ENCODE measurements at places on chromosomes 3 and 15.

DNA sequence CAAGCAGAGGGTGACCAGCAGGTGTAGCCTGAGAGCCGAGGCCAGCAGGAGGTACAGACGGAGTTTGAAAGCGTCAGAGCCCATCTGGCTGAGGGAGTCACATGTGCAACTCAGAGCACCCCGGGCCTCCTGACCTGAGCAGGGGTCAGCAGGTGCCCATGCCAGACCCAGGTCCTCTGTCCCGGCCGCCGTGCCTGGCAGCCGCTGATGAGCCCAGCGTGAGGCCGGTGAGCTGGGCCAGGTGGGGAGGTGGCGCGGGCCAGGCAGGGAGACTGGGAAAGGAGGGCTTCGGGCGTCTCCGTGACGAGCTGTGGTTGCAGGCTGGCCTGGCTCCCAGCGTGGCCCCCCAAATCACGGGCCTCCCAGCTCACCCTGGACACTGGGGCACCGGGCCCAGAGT lies 130.9 kb downstream of the CHSY1 start:
- no peak for DNase-seq

DNA sequence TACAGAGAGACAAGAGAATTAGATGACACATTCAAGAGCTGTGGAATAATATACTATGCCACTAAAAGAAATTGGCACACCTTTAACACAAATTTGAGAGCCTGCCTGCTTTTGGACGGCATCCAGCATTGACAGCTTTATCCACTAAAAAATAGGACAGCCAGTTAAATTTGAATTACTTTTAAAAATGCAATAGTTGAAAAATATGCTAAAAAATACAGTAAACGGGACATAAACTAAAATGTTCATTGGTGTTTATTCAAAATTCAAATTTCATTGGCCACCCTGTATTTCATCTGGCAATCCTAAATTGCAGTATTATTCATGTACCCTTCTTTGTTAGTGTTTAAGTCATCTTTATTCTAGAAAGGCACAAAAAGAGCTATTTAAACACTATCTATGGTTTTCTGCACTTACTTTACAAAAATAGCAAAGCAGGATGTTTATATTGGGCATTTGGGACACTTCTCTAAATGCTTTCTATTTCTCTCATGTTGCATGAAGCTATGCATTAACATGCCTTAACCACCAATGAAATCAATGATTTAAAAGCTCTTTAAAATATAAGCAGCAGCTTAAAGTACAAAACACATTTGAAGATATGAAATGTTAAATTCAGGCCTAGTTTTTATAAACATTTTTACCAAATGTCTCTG lies 160.1 kb downstream of the NEK10 start:
- DNase-seq, result no peak

- no peak for DNase-seq
Observed at GRCh38 chr3:126373146-126373613, 16.0 kb upstream of the KLF15 start.

GRCh38 chr3:62139957-62140356 lies 233.4 kb downstream of the FEZF2 start:
- no peak for DNase-seq

DNA sequence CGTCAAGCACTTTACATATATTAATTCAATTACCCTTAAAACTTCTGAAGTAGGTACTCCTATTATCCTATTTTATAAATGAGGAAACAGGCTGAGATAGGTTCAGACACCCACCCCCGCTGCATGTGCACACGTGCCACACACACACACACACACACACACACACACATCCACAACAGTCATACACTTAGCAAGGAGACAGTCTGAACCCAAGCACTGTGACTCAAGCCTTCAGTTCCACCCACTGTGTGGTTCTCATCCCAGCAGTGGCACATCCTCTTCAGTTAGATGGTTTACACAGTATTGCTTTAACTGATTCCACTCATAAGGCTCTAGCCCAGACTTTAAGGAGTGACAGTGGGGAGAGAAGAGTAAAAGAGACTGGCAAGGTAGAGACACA lies 91.1 kb upstream of the FGF7 start:
- no peak for DNase-seq

DNA sequence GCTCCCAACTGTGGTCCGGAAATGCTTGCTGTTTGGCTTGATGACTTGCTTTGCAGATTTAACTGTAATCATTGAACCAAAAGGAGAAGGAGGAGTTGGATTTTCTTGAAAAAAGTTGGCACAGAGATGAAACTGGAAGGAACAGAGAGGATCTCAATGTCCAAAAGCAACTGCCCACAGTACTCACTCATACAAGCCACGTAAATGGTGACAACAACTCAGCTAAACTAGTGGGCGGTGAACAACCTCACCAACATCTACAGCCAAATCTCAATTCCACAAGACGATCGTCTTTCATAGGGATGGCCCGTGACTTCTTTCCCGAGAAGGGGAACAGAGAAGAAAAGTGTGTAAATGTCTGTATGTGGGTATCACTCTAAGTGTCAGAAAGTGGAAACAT lies 48.1 kb downstream of the MYO5C start:
- no peak for DNase-seq

DNA sequence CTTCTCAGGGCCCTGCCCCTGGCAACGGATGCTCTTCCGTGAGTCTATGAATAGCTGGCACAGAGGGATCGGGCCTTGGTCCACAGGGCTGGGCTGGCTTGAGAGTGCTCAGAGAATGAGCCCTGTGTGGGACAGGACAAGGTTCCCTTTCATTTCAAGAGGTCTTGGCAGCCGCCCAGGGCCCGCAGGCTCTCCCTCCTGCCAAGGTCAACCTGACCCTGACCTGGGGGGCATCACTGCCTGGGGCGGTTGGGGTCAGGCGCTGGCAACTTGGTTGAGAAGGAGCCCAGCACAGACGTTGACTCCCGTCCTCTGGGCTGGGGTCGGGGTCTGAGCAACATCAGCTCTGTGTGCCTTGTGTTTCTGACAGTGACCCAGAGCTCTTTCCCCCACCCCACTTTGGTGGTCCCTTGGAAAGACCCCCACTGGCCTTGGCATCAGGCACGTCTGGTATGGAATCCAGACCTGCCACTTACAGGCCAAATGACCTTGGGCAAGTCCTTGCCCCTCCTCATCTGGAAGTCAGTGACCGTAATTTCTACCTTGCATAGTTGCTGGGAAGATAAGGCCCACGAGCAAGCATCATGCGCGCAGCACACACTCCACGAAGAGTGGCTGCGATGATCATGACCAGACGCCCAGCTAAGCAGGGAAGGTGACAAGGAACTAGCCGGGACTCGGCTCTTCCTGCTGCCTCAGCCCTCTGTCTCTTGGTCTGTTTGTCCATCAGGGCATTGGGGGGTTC lies 36.4 kb downstream of the EPHB3 start:
- DNase-seq, result no peak

DNA sequence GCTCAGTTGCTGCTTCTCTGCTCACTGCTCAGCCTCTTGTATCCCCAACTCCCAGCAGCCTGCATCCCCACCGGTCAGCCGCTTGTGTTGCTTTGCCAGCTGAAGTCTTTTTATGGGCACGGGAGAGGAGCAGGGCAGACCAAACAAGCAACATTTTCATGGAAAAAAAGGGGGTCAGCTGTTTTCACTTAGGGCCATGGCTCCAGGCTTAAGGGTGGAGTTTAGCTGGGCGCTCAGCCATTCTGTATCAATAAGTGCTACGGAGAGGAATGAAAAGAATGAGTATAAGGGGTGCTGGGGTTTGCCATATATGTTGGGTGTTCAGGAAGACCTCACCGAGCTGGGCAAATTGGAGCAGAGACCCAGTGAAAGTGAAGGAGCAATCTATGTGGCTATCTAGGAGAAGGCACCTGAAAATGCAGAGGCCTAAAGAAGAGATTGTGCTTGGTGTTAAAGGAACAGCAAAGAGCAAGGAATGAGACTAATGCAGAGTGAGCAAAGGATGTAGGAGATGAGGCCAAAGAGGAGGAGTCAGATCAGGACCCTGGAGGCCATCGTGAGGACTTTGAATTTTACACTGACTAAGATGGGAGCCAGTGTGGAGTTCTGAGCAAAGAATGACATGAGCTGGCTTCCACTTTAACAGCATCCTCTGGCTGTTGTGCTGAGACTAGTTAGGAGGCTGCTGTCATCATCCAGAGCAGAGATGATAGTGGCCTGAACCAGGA lies 16.6 kb upstream of the IREB2 start:
- no peak for DNase-seq

DNA sequence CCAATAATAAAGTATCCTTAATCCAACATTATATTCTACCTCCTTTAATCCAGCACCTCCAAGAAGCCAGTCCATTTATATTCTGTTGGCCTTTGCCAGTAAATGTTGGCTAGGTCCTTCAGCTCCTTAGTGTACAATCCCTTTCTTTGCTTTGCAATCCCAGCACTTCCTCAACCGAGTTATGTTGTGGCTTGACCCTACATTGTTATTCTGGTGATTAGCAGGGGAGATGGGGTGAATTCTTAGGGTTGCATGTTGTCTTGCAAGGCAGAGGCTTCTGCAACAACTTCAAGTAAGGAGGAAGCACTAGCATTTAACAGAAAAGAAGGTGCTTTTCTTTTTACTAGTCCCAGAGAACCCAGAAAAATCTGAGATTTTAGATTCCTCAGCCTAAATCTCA lies 127.2 kb downstream of the CD47 start:
- no peak for DNase-seq

DNA sequence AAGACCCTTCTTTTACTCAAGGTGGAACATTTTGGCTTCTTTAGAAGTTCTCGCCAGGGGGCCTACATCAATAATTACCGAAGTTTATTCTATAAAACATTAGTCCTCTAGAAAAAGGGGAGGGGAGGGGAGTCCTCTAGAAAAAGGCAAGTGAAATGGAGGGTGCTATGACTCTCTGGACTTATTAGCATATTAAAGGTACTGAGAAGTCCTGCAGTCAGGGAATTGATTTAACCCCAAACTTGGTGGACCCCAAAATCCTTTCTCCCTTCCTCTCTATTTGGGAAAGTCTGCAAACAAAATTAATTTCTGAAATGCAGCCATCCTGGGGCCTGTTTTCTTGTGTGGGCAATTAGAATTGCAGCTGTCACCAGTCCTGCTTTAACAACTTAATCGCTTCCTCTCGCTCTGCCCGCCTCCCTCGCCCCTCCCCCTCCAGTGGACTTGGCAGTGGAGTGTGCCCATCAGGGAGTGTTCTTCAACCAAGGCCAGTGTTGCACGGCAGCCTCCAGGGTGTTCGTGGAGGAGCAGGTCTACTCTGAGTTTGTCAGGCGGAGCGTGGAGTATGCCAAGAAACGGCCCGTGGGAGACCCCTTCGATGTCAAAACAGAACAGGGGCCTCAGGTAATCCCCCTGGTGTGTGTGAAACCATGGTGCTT lies 18.9 kb upstream of the LRRK1 start:
- no peak for DNase-seq

DNA sequence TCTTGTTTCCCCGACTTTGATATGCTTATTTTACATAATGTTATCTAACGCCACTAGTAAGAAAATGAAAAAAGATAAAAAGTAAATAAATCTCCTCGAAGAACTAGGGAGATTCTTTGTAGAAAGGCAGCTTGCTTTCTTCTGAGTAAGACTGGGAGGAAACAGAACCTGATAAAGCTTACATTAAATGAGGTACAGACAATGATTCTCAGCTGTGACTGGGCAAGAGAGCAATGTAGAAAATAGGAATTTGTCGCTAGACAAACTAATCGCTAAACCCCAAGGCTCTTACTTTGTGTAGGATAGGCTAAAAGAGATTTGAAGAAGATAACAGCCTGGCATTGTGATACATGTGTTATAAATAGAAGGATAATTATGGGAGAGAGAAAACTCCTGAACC lies 919.0 kb upstream of the ALCAM start:
- DNase-seq, result no peak

DNA sequence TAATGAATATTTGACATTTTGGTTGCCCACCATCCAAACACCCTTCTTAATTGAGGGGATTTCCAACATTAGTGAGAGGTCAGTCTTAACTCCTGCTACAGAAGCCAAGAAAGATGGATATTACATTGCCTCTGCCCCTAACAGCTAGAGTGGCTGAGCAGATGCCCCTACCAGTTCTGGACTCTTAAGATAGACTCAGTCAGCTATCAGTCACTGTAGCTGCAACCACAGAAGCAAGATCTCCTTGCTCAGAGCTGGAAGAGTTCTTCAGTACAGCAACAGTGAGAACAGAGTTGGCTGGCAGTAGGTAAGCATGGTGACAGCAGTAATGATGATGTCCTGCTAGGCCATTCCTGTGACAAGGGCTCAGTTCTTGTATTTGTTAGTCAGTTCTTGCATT lies 29.4 kb upstream of the TNFSF10 start:
- DNase-seq, result no peak

GRCh38 chr3:89622063-89622700 lies 514.8 kb downstream of the EPHA3 start:
- DNase-seq, result no peak
